ENCODE measurements at places on chromosomes 3 and 15.

- DNase-seq: no peak
Measured at GRCh38 chr3:64726414-64727090, 38.8 kb upstream of the ADAMTS9 start.

DNA sequence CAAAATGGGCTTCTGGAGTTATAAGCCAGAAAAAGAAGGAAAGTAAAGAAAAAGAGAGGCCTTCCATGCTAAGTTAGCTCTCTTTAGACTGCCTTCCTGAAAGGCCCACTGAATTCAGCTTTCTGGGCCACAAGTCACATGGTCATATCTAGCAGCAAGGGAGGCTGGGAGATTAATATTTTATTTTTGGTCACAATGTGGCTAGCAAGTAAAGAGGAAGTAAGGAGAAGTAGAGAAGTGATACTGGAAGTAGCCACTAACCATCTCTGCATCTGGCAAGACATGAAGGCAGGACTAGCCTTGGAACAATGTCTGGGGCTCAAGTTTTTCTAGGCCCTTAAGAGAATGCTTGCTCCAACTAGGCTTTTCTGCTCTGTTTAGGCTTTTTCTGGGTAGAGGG, 81.8 kb upstream of the UBE2E1 start:
- no peak for DNase-seq

DNA sequence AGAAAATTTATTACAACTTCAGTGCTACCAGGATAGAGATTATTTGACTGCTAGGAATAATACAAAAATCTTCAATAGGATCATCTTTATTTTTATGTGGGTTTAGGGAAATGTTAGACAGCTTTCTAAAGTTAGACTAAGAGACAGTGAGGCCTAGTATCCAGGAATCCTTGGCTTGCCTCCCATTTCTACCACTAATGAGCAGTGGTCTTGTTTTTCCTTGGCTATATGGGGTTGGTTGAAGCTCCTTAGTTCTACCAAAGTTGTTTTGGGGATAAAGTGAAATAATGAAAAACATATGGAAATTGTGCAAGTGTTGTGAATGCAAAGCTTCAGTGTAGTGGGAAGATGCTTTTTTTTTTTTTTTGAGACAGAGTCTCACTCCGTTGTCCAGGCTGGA, 16.8 kb downstream of the AP4E1 start:
- no peak for DNase-seq

DNA sequence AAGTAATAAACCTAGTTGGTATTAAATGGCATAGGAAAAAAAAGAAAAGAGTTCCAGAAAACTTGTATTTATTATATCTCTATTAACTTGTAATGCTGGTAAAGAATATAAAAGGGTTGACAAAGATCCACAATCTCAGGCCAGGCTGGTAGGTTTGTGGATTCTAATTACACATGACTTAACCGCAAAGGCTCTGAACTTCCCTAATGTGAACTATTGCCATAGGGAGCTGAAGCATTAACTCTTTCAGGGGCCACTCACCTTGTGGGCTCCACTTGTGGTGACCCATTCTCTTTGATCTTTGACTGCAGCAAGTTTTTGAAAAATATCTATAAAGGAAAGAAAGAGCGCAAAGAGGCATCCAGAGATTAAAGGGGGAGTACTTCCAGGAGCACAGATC, 58.5 kb downstream of the NEK10 start:
- DNase-seq: no peak

GRCh38 chr3:116707531-116707930, 2.0 kb upstream of the TUSC7 start:
- no peak for DNase-seq

- DNase-seq: no peak
Measured at GRCh38 chr3:38311941-38312340, 29.8 kb downstream of the SLC22A14 start.

DNA sequence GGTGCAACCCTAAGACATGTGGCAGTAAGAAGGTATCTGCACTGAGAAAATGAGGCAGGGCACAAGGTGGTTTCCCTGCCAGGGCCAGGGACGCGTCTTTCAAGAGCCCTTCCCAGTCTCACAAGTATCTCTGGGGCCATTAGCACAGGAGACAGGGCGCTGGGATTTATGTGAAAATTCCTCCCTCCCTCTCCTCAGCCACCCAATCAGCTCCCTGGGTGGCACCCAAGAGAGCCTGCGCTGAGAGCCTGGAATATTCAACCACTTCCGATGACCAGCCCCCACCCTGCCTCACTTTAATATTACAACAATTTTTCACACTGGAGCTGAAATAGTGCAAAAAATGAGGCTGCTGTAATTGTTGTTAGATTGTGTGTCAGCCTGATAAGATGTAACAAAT, 26.1 kb downstream of the SEC61A1 start:
- DNase-seq: no peak

DNA sequence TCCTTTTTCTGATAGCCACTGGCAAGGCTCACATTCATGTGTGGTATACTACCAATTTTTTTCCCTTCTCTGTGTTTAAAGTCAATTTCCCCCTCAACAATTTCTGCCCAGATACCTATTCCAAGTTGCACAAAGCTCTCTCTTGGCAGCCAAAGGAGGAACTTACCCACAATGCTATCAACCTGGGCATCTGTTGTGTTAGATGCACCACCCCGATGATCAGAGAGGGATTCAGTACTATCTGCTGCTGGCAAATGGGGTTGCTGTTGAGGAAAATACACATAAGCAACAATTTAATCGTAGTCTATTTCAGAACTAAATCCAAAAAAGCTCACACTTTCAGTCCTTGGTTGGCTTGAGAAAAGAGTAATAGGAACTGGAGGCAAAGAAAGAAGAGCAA, 46.1 kb downstream of the AAGAB start:
- DNase-seq: no peak

DNA sequence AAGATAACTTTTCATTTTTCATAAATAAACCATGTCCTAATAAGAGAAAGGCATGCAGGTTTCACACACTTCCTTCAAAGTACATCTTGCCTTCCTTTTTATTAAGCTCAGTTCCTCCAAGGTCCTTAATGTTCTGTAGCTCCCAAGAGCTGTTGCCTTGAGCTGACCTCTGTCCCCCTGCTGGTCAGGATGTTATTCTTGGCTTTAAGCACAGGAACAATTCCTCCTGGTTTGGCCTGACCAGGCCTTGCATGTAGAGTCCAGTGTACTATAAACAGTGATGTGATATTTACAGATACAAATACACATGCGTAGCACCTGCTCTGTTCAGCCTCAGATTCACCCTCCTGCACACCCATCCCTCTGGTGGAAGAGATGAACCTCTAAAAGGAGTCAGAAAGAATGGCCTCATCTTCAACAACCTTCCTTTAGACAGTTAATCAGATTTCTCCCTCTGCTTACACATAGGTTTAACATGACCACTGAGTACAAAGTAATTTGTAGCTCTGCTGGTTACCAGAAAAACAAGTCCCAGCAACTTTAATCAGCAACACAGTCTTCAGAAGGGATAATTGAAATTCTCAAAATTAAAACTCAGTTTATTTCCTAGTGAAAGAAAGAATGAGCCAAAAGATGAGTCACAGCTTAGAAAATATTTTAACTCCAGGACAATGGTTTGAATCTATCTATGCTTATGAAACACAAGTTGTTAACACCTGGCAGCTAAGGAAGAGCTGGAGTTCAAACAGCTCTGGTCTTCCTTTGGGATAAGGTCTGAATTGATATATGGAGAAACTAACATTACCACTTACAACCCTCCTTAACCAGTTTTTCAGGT, 46.5 kb downstream of the PTPN9 start:
- DNase-seq: no peak

DNA sequence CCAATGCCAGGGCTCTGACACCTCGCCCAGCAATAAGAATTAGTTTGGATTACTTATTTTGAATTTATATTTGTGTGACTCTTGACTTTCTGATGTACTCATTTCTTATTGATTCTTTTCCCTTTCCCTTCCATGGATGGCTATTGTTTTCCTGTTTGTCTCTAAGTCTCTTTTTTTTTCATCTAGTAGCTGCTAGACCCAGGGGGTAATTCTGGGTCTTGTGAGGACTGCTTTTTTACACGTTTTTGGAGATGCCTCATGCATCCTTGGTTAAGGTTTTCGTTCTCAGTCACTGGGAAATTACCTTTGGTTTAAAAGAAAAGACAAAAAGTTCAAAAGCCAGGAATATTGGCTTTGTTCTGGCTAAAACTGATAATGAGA, 70.2 kb upstream of the STRIT1 start:
- DNase-seq: no peak

GRCh38 chr3:155745795-155746550, 1.1 kb upstream of the PLCH1 start:
- no peak for DNase-seq

DNA sequence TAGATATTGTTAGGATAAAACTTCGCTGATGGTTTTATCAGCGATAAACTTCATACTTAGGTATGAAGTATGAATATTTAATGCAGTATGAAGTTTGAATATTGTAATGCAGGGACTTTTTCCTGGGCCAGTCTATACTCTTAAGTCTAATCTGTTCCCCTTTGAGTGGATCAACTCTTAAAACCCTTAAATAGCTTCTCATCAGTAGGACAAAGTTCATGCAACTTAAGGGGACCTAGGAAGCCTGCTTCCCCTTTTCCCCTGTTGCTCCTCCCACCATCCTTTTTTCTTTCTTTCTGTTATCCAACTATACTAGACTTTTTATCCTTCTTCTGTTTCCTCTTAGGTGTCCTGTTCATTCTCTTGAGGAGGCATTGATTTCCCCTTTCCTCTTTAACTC, 78.7 kb downstream of the MITF start:
- no peak for DNase-seq

GRCh38 chr15:51752888-51753287, 1.5 kb downstream of the TMOD2 start:
- DNase-seq: no peak

DNA sequence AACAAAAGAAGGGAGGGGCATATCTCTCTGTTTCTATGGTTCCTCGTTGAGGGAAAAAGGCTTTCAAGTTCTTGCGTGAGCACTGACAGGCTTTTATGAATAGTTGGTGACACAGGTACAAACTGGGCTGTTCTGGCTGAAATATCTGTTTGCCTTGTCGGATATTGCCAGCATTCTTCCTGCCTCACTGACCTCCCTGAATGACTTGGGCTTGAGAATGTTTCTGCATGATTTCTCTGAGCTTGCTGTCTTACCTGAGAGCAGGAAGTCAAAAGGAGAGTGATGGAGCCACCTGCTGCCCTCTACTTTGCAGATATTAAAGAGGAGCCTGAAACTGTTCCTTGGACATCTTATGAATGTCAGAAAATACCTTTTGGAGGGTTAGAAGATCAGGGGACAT, 4.8 kb downstream of the GCNT3 start:
- no peak for DNase-seq

GRCh38 chr15:90291679-90292356, 26.3 kb downstream of the NGRN start:
- no peak for DNase-seq

GRCh38 chr3:171228240-171228639, 201.7 kb upstream of the SLC2A2 start:
- peak; percentile 52 for DNase-seq

DNA sequence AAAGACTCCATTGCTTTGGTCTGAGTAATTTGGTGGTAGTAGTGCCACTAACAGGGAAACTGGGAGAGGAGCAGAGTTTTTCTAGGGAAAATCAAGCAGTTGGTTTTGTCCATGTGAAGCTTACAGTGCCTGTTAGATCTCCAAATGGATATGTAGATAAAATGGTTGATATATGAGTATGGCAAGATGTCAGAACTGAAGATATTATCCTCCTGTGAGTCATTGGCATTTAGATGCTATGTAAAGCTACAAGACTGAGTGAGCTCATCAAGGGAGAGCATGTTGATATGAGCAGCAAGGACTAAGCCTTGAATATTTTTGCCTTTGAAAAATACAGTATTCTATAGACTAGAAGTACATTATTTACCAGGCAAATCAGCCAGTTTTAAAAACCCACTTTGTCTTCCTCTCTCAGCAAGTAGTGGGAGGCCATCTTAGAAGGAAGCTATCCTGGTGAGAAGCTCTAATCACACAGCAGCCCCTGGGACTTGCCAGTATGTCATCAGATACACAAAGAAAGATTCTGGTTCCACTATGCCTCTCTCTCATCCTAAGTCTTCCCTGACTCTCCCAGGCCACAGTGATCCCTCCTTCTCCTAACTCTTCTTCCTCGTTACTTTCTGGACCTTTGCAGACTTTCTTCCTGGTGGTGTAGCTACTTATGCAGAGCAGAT, 77.4 kb upstream of the ANKRD28 start:
- no peak for DNase-seq

- no peak for DNase-seq
Measured at GRCh38 chr3:135621184-135621920, 344.2 kb upstream of the PPP2R3A start.

DNA sequence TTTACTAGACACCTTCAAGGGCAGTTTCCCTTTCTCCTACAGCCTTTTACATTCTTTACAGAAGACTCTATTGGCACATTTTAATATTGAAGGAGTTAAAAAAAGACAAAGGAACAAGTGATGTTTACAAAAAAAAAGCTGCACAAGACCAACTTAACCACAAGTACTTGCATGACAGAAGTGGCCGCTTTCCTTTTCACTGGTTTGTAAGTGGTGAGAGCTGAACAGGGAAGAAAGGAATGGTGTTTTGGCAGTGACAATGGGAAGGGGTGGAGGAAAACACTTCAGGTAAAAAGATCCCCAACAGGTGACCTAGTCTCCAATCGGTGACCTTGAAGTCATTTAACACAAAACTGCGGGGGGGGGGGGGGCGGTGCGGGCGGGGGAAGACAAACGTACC, 1.1 kb downstream of the WDR72 start:
- DNase-seq: no peak

GRCh38 chr15:52733088-52733487, 53.9 kb upstream of the ATOSA start:
- no peak for DNase-seq

DNA sequence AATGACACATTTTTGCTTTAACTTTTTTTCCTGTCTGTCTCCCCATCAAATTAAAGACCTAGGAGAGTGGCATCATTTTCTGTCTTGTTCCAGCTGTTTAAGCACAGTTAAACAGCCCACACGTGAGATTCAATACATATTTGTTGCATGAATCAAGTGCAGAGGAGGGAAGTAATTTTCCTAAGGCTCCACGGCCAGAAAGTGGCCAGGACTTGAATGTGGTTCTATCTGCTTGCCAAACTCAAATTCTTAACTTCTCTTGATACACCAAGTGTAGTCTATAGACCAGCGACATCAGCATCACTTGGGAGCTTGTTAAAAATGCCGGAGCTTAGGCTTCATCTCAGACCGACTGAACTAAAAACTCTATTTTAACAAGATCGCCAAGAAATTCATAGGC, 724.8 kb upstream of the CFAP20DC start:
- no peak for DNase-seq

Measured in NCI-H1417 treated with DMSO at 0.1 percent for 48 hours (cell line).